Stimulated activated CD4-positive, alpha-beta T cell treated with anti-CD3 and anti-CD28 coated beads, TNF-alpha, amount 100 ng/mL, for 1 hour (primary cell): ENCODE measurements at places on chromosomes 6 and 20.

DNA sequence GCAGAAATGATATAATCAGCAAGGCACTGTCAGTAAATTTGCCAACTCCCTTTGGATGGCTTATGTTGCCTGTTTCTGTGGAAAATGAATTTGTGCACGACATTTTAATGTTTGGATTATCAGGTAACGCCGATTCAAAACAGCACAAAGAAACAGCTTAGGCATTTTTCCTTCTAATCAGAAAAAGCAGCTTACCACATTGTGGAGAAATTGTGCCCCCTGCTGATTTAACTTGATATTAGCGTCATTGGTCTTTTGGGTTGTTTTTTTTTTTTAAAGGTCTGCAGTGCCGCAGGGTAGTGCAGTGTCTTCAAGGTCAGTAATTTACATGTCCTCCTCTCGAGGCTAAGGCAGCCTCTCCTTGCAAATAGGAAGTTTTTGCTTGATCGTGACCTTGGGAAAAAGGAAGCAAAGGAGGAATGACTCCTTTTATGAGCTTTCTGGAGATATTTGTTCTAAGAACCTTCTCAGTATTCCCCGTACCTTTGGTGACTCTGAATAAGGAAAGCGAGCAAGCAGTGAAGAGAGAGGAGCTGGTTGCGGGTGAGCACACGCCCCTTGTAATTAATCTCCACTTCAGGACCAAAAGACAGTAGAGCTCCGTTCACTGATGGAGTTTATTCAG, 79.1 kb downstream of the ELOVL4 start:
- DNase-seq: peak; percentile 8

DNA sequence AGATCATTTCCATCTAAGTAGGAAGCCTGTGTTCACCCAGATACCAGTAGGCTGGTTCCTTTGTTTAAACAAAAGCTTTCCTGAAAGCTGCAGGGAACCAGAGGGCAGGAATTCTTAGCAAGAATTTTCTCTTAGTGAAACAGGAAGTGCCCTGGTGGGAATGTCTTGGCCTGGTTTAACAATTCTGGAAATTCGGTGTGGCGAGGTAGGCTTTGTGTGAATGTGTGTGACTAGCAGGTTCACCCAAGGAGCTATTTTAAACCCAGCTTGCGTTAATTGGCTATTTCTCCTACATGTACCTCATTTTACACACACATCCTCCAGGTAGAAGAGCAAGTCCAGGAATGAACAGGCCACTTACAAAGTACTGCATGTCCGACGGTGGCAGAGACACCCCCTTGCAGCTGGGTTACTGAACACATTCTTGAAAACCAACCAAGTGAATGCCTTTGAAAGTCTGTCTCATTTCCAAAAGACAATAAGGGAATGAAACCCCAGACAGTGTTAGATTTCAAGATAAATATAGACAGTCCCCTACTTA, 64.6 kb downstream of the GFOD1 start:
- no peak for DNase-seq

GRCh38 chr6:157093536-157093935, 229.8 kb downstream of the TMEM242 start:
- DNase-seq: no peak

GRCh38 chr20:56985066-56985685, 281.3 kb downstream of the BMP7 start:
- DNase-seq: no peak

DNA sequence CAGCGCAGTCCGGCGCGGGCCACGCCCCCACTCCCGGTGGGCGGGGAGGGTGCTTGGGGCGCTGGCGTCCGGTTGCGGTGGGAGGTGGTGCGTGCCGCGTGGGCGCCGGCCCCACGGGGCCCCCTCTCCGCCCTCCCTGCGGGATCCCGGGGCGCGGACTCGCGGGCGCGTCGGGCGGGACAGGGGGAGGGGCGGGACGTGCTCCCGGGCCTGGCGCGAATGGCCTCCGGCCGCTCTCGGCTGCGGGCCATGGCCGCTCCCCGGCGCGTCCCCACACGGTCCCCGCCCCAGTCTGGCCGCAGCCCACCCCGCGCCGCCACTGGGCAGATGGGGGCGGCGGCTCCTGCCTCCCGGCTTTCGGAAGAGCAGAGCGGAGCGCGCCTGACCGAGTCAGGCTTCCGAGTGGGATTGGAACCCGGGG, 771 bp upstream of the PPP1R3G start:
- no peak for DNase-seq

- no peak for DNase-seq
Measured at GRCh38 chr6:159620947-159621346, 72.1 kb downstream of the SOD2 start.

GRCh38 chr6:135066397-135066796, 11.8 kb upstream of the HBS1L start:
- no peak for DNase-seq

DNA sequence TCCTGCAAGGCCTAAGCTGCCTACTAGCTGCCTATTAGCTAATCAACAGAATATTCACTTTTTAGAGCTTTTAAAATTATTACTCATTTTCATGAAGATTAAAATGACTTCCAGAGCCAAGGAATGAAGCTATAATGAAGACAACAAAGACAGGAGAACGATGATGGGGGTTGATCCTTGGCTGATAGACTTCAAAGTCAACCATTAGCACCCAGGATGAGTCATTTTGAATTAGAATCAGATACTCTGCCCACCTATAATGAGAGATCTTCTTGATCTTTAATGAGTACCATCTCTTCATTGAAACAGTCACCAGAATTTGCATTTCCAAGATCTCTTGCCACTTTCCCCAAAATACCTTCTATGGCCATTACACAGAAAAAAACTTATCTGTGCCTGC, 56.7 kb upstream of the CDYL start:
- DNase-seq: no peak

DNA sequence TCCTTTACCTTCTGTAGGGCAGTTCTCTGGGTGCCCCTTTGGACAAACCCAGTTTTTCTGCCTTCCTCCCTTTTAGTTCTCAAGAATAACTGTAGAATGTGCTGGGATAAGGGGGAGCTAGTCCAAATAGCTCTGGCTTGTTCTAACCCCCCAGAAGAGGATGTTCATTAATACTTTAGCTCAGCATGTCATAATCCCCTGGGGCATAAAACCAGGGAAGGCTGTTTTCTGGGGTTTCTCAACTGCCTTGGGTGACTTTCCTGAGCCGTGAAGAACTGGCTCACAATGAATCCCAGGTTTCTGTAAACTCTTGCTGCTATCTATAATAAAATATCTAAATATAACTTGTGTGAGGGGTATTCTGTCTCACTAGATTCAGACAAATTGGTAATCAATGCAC, 44.5 kb upstream of the RNF217 start:
- DNase-seq: no peak

GRCh38 chr6:113381959-113382358, 475.2 kb upstream of the MARCKS start:
- no peak for DNase-seq

GRCh38 chr6:132790450-132790849, 8.0 kb downstream of the SLC18B1 start:
- no peak for DNase-seq

- no peak for DNase-seq
Measured at GRCh38 chr20:64011366-64011779, 24.6 kb upstream of the C20orf204 start.

DNA sequence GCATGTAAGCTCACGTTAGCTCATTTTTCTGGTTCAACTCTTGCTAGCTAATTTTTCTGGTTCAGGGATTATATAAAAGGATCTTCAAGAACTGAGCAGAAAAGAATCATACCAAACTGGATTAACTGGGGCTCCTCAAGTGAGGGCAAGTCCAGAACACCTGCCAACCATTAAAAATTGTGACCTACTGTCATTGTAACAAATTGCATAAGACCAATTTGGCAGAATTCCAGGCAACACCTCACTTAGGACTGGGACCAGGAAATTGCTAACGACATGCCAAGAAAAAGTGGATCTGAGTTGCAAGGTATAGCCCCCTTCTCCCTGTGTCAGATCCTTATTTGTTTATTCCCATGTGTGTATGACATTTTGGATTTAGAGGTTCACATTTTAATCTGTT, 216.6 kb downstream of the HIVEP2 start:
- DNase-seq: no peak

- no peak for DNase-seq
Measured at GRCh38 chr6:95518630-95519227, 58.6 kb upstream of the MANEA start.

DNA sequence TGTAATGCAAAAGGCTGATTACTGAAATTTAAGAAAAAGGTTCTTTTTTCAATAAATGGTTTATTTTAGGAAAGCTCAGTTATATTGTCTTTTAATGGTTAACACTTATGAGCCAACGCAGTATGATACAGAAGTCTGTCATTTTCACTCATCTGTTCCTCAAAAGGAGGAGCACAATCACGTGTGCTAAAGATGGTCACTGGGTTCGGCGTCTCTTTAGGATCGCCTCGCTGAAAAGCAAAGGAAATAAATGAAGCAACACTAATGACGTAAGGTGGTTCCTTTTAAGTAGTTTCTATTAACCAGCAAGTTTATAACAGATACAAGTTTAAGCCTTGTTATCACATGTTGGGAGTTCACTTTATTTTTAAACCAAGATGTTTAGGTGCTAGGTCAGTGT, 125.7 kb downstream of the MAP3K4 start:
- no peak for DNase-seq

DNA sequence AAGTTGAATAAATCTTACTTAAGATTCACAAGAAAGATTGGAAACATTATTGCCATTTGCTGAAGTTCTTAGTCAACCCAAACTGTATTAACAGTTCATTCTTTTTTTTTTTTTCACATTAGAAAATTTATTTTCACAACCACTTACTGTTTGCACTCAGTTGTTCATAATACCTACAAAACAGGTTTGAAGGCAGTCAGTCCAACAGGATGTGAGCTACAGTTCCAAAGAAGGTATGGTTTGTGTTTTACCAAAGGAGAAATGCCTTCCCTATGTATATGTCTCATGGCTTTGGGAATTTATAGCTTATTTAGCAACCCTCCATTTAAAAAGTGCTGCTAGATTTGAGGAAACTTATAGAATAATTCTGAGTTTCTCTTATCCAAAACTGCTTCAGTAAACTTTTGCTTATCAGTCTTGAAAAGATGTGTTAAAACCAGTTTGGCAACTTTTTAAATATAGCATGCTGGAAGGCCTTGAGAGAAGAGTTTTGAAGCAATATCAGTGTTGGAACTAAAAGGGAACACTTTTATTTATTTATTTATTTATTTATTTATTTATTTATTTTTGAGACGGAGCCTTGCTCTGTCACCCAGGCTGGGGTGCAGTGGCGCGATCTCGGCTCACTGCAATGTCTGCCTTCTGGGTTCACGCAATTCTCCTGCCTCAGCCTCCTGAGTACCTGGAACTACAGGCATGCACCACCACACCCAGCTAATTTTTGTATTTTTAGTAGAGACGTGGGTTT, 46.8 kb upstream of the RREB1 start:
- no peak for DNase-seq

- DNase-seq: peak; percentile 21
Measured at GRCh38 chr20:50987493-50988210, 29.0 kb downstream of the MOCS3 start.

GRCh38 chr6:97919631-97920030, 636.6 kb upstream of the MMS22L start:
- no peak for DNase-seq

GRCh38 chr6:47144306-47144705, 102.2 kb upstream of the ADGRF1 start:
- DNase-seq: no peak

- DNase-seq: no peak
Measured at GRCh38 chr6:40135491-40136072, 201.3 kb upstream of the MOCS1 start.

DNA sequence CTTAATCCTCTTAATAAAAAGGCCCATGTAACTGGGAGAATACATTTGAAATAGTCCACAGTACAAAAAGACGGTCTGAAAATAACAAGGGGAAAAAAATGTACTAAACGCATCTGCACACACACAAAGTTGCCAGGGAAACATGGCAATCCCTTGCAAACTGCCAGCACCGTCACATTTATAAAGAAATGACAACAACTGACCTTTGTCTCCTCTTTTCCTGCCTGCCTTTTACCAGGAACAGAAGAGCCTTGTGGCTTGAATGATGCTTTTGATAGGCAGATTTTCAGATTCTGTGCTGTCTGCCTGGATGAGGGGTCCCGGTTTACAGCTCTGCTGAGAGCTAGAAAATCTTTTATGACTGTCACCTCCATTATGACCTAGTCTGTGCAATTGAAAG, 308.6 kb upstream of the ZFP64 start:
- no peak for DNase-seq

DNA sequence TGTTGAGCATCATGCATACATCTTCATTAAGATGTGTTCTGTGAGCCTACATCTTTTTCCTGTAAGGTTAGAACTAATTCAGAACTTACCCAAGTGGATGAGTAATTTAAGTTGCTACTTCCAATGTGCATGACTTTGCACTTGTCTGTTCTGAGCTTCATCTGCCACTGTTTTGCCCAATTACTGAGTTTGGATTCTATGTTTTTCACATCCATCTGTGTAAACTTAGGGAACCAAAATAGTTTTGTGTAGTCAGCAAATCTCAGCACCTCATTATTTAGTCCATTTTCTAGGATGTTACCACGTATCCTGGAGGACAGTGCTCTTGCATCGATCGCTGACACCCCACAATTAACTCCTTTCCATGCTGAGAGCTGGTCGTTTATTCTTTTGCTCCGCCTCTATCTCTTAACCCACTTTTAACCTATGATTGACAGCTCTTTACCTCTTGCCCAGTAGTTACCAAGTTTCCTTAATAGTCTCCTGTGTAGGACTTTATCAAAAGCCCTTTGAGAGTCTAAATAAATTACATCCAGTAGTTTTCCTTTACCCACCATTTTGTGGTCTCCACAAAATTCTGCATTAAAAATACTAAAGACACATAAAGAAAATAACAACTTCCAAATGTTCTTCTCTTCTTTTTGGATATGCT, 44.2 kb upstream of the CITED2 start:
- no peak for DNase-seq

DNA sequence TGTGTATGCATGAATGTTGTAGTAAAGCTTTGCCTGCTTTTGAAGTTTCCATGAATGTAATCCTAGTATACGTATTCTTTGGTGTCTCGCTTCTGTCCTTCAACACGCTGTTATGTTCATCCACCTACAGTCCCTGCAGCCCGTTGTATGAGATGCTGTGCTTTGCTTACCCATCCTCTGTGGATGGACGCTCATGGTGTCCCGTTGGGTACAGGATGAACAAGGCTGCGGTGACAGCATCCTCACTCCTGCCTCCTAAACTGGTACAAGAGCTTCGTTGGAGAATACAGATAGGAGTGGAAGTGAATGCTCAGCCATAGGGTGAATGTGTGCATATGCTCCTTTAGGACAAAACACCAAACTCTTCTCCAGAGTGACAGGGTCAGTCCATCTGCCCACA, 366.2 kb downstream of the ZFAND3 start:
- DNase-seq: no peak

- no peak for DNase-seq
Measured at GRCh38 chr6:45783716-45784115, 231.9 kb downstream of the CLIC5 start.

GRCh38 chr6:10418862-10419748, 4.2 kb upstream of the TFAP2A start:
- DNase-seq: no peak

GRCh38 chr20:37867289-37868195, 35.4 kb upstream of the VSTM2L start:
- DNase-seq: no peak

GRCh38 chr6:116280161-116280932, 617 bp upstream of the TSPYL1 start:
- DNase-seq: no peak
